Activated T-cell treated with anti-CD3 and anti-CD28 coated beads, Interleukin-2, amount 50 U/mL, for 72 hours (primary cell): ENCODE measurements at places on chromosomes 7 and 10.

DNA sequence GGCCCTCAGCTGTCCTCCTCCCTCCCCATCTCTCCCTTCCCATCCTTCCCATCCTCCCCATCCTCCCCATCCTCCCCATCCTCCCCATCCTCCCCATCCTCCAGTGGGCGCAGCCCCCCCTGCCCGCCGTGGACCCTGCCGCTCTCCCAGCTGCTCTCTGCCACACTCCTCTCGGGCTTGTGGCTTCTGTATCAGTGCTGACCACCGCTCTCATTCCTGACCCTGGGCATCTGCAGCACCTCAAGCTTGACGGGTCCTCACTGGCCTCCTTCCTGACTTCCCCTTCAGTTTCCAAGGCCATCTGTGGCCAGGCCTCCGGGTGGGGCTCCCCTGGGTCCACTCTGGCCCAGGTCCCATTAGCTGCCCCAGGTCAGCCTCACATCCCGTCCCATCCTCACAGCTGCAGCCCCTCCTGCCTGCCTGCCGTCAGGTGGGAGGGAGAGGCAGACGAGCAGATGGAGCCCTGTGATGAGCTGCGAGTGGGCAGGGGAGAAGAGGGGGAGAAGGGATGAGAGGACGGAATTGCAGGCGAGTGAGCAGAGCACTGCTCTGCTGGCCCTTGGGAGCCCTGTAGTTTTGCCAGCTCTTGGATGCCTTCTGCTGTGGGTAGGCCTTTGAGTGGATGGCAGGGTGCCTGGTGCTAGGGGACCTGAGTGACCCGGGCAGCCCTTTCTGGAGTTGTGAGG, 35.7 kb downstream of the LHPP start:
- H3K4me1 ChIP-seq: peaks cover 9% of the 10 kb centered on the region
- no peaks in the 10 kb centered on the region for H3K27me3 ChIP-seq
- DNase-seq: no peak
- H3K36me3 ChIP-seq: peaks cover 6% of the 10 kb centered on the region
- H3K27ac ChIP-seq: no peak overlapping the region

DNA sequence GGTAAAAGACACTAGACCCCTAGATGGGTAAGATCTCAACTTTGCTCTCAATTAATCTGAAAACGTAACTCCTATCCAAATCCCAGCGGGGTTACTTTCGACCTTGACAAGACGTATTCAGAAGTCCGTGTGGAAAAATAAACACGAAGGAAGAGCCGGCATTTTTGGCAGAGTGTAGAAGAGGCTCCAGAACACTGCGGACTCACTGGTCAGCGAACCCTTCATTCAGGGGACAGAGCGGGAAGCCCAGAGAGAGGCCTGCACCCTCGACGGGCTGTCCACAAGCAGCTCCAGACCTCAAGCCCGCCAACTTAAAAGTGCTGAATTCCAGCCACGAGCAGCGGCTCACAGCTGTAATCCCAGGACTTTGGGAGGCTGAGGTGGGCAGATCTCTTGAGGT, 54.7 kb downstream of the DPYSL4 start:
- H3K36me3 ChIP-seq: no peaks in the 10 kb centered on the region
- H3K4me3 ChIP-seq: no peak overlapping the region
- no peak overlapping the region for H3K27ac ChIP-seq

DNA sequence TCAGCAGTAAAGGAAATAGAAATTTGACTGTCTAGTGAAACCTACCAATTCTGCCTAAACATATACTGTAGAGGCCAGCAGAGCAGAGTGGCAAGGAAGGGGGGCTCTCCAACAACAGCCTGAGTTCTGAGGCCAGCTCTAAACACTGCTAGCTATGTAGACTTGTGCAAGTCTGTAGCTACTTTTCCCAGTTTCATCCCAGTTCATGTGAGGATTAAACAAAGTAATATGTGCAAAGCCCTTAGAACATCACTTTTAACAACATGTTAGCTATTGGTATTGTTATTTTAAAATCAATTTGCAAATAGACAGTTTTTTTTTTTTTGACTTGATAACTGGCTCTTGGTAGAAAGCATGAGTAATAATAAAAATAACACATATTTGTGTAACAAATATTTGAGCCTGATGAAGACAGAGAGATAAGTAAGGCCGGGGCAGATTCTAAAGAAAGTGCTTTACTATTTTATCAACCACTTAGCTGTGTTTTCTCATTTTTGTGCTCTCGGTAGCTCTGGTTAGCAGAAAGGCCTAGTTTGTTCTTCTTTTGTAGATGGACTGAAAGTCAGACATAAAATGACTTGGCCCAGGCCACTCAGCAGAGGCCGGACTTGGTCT, 9.3 kb downstream of the CHST12 start:
- H3K27me3 ChIP-seq: peaks cover 9% of the 10 kb centered on the region
- H3K36me3 ChIP-seq: no peaks in the 10 kb centered on the region
- peaks cover 53% of the 10 kb centered on the region for H3K4me1 ChIP-seq
- no peak overlapping the region for H3K4me3 ChIP-seq
- peak overlapping the region; percentile 77 for H3K27ac ChIP-seq

DNA sequence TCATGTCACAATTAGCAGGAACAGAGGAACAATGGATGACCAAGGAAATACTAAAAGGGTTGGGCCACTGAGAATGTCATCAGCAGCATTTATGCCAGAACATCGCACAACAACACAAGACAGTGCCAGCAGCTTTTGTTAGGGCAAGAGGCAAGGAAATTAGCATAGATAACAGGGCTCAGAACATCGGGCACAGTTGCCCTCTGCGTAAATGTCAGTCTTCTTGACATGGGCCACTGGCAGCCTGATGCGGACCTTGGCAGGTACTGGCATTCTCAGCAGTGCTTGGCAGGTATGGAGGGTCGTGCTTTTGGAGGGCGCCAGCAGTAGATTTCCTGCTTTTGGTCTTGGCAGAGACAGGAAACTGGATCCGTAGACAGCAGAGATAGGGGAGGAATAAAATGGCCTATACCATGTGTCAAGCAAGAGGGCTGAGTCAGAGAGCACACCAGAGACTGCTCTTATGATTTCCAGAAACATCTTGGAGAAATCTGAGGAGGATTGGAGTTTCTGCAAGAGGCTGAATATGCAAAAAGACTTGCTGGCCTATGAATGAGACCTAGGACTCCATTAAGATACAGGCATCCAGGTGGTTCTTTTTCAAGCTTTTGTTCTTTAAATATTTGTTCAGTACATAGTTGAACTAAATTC, 371.5 kb upstream of the MTPN start:
- no peak overlapping the region for H3K27ac ChIP-seq
- DNase-seq: no peak
- H3K36me3 ChIP-seq: no peaks in the 10 kb centered on the region
- no peaks in the 10 kb centered on the region for H3K27me3 ChIP-seq

GRCh38 chr10:78777466-78777865, 291.3 kb upstream of the ZMIZ1 start:
- H3K4me1 ChIP-seq: no peaks in the 10 kb centered on the region
- H3K27ac ChIP-seq: no peak overlapping the region
- no peaks in the 10 kb centered on the region for H3K36me3 ChIP-seq
- no peak overlapping the region for H3K4me3 ChIP-seq
- H3K27me3 ChIP-seq: no peaks in the 10 kb centered on the region

GRCh38 chr7:136049818-136050461, 72.8 kb upstream of the MTPN start:
- peaks cover 7% of the 10 kb centered on the region for H3K4me1 ChIP-seq
- peaks cover 7% of the 10 kb centered on the region for H3K27me3 ChIP-seq
- H3K27ac ChIP-seq: no peak overlapping the region
- no peak for DNase-seq
- H3K4me3 ChIP-seq: no peak overlapping the region

GRCh38 chr10:17673471-17674061, 29.6 kb downstream of the STAM start:
- H3K4me1 ChIP-seq: peaks cover 63% of the 10 kb centered on the region
- H3K4me3 ChIP-seq: peak overlapping the region; percentile 21
- H3K27me3 ChIP-seq: no peaks in the 10 kb centered on the region
- no peak for DNase-seq

DNA sequence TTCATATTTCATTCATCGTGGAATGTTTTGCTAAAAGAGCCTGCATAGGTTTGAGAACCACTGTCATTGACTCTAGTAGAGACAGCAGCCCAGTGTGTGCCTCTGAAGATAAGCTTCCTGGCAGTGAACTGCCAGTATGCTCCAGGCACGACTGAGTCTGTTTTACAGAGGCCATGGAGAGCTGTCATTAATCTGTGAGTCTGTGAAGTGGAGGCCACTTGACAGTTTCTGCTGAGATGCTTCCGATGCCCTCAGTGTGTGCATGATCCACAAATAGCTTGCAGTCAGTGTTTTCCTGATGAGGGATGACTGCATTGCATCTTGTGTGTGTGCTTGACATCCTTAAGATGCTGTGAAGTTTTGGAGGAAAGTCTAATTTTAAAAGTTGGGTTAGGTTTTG, 162.2 kb downstream of the PFKFB3 start:
- no peak for DNase-seq
- H3K4me1 ChIP-seq: no peaks in the 10 kb centered on the region
- no peak overlapping the region for H3K27ac ChIP-seq
- peaks cover 14% of the 10 kb centered on the region for H3K36me3 ChIP-seq
